ENCODE measurements at places on chromosomes 7 and 10. TPM values are rescaled to one million over a fixed set of nuclear protein-coding genes. Genes with fewer than 3 reads are reported as not detected.

The TBXAS1 gene
- total RNA-seq, result 15.6 TPM

The PON1 gene
- total RNA-seq, result 1.6 TPM

The OR6B1 gene
- not detected for total RNA-seq

The OR2A12 gene
- not detected for total RNA-seq
